ENCODE measurements at places on chromosomes 16 and 17. TPM values are rescaled to one million over a fixed set of nuclear protein-coding genes. Genes with fewer than 3 reads are reported as not detected.

- DNase-seq, result no peak
Measured at GRCh38 chr17:81156866-81157805, 8.2 kb upstream of the PVALEF start.

- no peak for DNase-seq
Measured at GRCh38 chr16:69867784-69868560, 83.2 kb upstream of the CLEC18A start.

DNA sequence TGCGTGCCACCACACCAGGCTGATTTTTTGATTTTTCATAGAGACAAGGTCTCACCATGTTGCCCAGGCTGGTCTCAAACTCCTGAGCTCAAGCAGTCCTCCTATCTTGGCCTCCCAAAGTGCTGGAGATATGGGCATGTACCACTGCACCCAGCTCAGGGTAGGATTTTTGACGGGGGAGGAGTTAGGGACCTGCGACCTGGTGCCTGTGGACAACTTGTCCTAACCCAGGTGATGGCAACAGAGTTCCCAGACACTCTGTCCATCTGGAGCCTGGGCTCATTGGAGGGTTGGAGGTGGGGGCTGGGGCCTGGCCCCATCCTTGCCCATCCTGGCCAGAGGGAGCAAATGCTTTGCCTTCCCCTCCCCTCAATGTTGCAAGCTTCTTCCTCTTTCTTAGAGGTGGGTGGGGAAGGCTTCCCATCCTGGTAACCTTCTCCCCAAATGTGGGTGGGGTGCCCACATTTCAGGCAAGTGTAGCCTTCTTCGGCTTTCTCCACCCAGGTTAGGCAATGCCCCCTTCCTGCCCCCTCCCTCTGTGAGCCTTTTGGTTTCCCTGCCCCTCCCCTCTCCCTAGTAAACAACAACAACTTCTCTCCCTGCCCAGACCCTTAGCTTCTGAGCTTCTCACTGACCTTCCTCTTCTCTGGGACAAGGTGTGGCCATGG lies 24.9 kb downstream of the RARA start:
- no peak for DNase-seq

- DNase-seq, result no peak
Measured at GRCh38 chr16:46627746-46628145, 6.6 kb upstream of the SHCBP1 start.

DNA sequence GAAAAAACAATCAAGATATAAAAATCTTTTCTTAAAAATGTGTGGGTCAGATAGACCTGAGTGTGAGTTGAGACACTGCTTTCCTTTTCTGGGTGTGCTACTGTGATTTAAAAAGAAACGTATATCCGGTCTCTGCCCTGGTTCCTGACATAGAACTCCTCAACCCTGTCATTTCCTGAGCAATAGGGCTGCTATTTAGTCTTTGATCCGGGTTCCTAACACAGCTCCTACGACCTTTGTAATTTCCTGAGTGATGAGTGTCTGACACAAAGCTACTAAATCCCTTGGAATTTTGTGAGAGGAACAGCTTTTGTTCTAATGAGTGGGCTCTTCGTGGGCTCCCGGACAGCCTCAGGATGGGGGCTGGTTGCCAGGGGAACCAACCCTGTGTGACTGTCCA lies 93.9 kb upstream of the FA2H start:
- peak; percentile 30 for DNase-seq

KCNAB3 gene
- polyA plus RNA-seq, result 10.6 TPM

LAT gene
- 5.8 TPM for polyA plus RNA-seq

NLRC5 gene
- 3.5 TPM for polyA plus RNA-seq
